ENCODE measurements at places on chromosomes 1 and 21.
A peak's percentile ranks its signal among the peaks of the same experiment; 100 is the strongest.

DNA sequence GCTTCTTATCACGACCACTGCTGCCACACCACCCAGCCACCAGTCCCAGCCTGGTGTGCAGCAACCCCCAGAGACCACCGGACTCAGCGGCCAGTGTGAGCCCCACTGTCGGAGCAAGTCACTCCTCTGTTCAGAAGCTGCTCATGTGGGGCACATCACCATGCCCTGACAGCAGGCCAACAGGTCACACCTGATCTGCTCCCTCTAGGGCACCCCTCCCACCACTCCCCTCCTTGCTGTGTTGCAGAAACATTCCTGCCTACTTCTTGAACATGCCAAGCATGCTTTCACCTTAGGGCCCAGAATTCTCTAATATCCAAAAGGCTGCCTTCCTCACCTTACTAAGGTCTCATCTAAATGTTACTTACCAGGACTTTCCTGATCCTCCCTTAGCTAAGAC lies 146.5 kb downstream of the SLC45A1 start:
- no peak for DNase-seq

DNA sequence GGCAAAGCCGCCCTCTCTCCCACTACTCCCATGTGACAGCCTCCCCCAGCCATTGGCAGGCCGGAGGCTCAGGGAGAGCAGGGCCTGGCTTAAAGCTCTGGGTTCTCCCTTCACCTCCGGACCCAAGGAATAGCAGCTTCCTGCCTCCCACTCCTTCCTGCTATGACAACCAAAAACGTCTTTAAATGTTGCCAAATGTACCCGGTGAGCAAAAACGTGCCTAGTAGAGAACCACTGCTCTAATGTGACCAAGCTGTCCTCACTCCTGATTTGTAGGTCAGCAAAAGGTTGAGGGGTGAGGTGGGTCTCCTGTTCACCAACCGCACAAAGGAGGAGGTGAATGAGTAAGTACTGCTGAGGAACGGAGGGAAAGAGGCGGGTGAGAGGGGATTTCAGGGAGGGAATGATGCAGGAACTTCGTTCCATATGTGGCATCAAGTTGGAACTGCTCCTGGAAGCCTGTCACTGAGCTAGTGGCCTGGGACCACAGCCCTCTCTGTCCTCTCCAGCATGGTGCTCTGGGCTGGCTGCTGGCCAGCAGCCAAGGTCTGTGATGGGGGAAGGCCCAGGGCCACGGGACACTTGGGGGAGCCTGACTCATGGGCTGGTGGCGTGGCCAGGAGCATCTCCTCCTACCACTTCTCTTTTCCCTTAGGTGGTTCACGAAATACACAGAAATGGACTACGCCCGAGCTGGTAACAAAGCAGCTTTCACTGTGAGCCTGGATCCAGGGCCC lies 5.7 kb downstream of the MRTO4 start:
- peak; percentile 99 for DNase-seq

DNA sequence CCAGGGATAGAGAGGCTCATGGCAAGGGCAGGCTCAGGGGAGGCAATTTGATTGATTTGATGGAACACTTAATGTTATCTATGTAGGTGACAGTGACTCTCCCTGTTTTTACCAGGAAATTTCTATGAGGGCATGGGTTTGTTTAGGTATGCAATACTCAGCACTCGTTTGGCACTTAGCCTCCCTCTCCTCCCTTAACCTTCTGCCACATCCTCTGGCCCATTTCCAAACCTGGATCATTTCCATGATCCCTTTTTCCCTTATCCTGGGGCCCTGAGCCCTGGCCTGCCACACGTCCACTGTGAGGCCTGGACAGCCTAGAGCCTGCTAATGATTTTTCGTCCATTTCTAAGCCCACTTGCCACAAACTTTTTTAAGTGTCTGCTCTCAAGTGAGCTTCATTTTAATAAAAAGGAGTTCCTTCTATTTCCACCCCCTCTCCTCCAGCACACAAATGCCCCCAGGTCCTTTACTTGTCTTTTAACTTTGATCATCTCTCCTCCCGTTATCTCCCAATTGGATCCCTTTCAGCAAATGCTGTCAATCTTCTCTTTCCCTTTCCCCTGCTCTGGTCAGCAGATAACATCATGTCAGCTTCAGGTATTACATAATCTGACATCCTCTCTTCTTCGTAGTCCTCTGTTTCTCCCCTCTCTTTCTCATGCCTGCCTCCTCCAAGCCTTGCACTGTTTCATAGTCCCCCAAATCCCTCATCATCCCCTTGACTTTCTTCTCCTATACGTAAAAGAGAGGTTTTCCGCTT lies 37.8 kb upstream of the GADD45A start:
- DNase-seq = peak; percentile 66

DNA sequence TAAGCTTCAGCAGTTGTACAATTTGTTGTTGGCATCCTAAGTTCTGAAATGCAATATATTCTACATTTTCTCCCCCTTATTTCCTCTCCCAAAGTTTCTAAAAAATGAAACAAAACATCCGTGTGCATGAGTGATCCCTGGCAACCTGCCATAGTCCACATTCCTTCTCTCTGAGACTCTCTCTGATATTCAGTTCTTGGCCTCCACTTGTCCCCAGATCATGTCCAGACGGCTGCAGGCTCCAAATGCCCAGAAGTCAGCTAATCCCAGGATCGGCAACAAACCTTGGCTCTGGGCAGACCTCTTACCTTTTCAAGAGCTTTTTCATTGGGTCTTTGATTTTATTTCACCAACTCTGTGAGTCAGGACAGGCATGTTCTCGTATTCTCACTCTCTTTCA lies 187.8 kb downstream of the ETS2 start:
- DNase-seq = peak; percentile 88

DNA sequence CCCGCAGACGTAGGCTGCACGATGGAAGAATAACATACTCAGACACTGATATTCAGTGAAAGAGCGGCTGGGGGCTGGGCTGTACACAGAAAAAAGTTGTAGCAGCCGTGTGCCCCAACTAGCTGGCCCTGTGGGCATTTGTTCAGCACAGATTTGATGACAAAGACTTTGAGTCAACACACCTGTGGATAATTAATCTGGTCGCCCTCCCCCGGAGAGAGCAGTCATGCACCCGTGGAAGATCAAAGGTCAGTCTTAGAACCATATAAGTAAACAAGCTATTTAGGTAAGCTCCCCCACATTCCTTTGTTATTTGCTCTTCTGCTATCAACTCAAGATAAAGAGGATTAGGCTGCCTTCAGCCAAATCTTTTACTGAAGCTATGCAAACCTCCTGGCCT lies 148.4 kb upstream of the HMCN1 start:
- peak; percentile 57 for DNase-seq

DNA sequence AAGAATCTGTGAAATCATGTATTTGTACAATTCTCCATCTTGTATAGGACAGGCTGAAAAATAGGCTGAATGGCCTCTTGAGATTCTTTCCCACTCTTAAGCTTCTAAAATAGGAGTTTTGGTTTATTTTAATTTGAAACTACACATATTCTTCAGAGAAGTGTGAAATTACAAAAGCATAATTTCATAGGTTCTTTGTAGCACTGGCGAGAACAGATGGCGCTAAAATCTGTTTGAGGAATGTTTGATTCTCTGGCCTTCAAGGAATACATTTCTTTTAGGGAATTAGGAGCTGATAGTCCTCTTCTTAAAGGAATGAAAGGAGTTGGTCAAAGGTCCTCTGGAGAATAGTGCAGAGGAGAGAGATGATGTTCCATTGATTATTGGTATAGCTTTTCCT lies 44.9 kb downstream of the CC2D1B start:
- DNase-seq = no peak

GRCh38 chr1:38615680-38616079 lies 243.9 kb downstream of the RRAGC start:
- no peak for DNase-seq

- no peak for DNase-seq
Observed at GRCh38 chr1:17734609-17735008, 20.5 kb upstream of the ACTL8 start.

DNA sequence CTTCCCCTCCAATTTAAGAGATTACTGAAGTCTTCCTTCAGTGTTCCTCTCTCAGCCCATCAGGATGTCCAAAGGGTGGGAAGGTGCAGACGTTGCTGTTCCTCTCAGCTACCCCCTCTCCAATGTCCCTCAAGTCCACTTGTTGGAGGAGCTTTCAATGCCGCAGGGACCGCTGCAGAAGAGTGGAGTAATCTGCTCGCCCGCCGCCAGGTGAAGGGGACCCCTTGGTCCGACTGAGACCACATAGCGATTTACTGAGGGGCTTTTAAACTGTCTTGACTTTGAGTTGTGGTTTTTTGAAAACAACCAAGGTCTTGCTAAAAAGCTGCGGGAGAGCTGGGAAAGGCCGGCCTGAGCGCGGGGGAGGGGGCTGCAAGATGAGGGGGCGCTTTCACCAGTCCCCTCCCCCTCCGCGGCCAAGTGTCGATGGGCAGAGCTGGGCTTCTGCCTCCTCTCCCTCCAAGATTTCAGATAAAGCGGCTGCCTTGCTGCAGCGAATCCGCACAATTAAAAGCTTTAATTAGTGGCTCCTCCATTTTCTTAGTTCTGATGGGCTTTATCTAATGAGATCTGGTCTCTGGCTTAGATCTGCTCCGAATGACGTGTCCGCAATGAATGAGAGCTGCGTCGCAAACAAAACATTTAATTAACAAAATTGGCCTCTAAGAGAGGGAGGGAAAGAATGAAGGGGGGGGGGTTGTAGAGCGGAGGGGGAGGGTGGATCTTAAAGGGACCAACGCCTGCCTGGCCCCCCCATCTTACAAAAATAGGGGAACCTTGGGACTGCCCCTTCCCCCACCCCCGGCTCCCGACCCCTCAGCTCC lies 5.9 kb downstream of the LMO4 start:
- no peak for DNase-seq

DNA sequence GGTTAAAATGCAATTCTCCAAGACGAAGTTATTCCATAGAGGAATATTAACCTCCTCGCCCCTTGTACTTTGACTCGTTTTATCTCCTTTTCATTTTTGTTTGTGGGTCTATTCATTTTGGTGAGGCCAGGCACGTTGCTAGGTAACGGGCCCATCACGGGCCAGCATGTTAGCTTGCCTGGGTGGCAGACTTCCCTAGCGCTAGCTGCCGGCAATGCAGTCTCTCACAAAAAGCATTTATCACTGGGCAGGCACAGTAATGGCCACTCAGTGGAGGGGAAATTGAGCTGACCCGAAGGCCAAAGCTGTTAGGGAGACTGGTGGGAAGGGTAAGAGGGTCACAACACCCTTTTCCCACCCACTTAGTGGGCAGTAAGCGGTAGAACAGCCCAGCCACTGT lies 234.4 kb upstream of the FOXD3 start:
- no peak for DNase-seq

- no peak for DNase-seq
Observed at GRCh38 chr1:108121358-108122143, 78.6 kb downstream of the SLC25A24 start.

- DNase-seq = no peak
Observed at GRCh38 chr1:248815407-248816034, 10.2 kb downstream of the SH3BP5L start.

GRCh38 chr1:239677362-239677761 lies 291.0 kb downstream of the CHRM3 start:
- no peak for DNase-seq

GRCh38 chr1:5997316-5997715 lies 5.1 kb upstream of the NPHP4 start:
- DNase-seq = no peak

DNA sequence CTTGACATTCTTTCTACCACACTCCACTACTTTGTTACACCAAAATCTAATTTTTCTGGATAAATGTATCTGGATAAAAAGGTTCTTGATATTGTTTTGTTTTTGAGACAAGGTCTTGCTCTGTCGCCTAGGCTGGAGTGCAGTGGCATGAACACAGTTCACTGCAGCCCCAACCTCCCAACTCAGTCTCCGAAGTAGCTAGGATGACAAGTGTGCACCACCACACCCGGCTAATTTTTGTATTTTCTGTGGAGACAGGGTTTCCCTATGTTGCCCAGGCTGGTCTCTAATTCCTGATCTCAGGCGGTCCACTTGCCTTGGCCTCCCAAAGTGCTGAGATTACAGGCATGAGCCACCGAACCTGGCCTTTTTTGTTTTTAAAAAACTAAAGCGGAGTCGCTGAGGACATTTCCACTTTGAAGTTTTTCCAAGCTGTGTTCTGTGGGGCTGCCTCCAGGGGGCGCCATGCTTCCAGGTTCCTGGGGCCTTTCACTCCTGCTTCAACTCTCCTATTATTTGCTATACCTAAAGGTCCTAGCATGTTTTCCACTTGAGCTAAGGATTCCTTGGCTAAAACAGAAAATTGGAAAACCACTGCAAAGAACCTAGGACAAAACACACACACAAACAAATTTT lies 14.1 kb upstream of the NCMAP start:
- DNase-seq = no peak

- no peak for DNase-seq
Observed at GRCh38 chr1:12506281-12507280, 111.4 kb downstream of the DHRS3 start.

GRCh38 chr1:98458511-98459485 lies 202.7 kb upstream of the SNX7 start:
- DNase-seq = no peak

DNA sequence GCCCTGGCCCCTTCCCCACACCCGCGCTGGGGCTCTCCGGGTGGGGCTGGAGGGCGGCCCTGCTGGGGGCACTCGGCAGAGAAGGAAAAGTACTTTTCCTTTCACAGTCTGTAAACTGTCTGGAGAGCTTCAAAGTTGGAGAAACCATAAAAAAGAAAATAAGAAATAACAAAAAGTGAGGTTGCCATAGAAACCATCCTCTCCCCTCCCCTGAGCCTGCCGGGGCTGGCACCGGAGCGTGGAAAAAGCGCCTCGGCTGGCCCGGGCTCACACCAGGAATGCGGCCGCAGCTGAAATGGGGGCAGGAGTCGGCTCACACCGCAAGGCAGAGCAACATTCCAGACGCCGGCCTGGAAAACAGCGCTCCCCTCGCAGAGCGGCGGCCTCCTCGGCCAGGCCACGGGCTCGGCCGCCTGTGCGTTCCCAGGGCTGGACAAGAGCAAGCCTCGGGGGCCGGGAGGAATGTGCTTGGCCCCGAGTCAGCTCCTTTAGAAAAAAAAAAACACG lies 69.2 kb downstream of the MORN1 start:
- peak; percentile 65 for DNase-seq

DNA sequence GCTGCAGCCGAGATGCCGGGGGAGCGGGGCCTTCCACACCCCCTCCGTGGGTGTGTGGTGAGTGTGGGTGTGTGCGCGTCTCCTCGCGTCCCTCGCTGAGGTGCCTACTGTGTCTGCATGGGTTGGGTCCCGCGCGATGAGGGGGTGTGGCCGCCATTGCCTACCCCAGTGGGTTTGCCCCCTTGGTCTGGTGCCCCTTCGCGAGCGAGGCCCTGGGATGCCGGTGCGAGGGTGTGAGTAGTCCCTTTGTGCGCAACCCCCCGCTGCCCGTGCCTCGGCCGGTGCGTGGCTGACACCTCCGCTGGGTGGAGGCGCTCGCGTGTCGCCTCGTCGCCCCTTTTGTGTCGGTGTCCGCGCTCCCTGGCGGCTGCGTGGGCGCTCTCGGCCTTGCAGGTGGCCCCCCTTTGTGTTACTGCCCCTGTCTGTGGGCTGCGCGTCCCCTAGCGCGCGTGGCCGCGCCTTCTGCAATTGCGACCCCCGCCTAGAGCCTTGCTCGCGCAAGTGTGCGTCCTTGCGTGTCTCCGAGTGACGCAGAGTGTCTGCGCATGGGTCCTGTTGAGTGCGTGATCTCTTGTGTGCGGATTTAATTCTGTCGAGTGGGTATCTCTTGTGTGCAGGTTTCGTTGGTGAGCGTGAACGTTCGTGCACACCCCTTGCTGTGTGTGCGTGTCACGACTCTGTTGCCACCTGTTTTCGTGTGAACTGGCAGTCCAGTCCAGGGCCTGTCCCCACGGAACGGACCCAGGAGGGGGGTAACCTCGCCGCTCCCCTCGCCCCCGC lies 553 bp downstream of the TTC3 start:
- peak; percentile 30 for DNase-seq
